ENCODE measurements at places on chromosomes 1 and 21.
A peak's percentile ranks its signal among the peaks of the same experiment; 100 is the strongest.

DNA sequence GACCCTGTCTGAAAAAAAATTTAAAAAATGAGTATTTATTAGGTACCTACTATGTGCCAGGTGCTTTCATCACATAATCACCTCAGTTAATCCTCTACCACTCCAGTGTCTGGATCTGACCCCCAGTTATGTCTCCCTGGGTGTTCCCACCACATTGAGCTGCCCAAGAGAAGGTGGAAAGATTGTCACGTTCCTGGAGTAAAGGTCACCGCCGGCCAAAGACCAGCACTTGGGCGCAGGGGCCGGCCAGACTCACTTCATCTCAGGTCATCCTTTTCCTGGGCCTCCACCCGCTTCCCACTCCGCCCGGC is 714 bp downstream of the PYCR2 start:
- no peak for DNase-seq

DNA sequence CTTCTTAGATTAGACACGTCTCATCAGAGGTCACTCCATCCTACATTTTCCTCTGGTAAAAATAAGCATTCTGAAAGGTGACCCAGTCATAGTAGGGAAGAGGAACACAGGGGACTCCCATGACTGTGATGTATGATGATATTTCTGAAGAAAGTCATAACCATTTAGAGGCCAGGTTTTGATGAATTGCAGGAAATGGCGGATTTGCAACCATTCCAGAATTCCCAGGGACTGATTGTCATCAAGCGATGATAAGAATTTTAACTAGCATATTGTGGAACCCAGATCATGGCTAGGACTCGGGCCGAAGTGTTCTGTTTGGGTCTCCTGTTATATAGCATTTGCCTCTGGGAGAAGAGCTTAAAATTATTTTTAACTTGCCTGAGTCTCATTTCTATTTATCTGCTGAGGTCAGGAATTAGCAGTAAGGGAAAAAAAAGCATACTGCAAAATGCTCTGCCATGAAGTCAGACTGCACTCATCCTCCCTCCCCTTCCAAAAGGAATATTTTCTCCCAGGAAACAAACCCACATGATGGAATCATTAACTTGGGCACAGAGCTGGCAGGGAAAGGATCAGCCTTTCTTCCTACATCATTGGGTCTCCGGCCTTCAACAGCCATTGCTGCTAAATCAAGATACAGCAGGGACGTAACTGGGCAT is 286.7 kb downstream of the HLX start:
- no peak for DNase-seq

- DNase-seq, result no peak
Measured at GRCh38 chr1:110676970-110677369, 2.2 kb upstream of the KCNA3 start.

- DNase-seq, result no peak
Measured at GRCh38 chr1:43597721-43598120, 52.2 kb upstream of the KDM4A start.

GRCh38 chr1:163933437-163933836 is 611.7 kb downstream of the NUF2 start:
- DNase-seq, result no peak

- no peak for DNase-seq
Measured at GRCh38 chr1:70140894-70141293, 64.5 kb downstream of the LRRC40 start.

DNA sequence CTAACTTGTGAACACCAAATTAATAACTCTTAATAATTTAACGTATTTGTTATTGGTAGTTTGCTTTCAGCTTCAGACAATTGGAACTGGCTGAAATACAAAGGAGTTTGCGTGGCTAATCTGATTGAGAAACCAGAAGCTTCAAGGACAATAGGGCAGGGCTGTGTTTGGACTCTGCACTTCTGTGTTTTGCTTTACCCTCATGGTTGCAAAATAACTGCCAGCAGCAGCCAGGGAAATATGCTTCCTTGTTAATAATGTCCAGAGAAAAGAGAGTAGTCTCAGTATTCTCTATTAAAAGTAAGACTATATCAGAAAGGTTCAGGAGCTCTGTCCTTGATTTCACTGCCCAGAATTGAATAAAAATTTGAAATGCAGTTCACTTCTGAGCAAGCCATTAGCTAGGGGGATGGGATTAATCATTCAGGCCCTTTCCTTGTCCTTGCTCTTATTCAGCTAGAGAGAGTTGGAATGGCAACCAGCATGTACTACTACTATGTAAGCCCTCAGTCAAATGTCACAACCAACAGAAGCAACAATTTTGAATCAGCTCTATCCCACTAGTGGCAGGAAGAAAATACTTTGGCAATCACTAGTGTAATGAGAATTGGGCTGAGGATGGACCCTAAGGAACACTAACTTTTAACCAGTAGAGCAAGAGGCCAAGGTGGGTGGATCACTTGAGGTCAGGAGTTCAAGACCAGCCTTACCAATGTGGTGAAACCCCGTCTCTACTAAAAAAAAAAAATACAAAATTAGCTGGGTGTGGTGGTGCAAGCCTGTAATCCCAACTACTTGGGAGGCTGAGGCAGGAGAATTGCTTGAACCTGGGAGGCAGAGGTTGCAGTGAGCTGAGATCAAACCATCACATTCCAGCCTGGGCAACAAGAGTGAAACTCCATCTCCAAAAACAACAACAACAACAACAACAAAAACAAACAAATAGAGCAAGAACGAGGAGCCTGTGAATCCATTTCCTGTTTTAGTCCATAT is 76.8 kb downstream of the POU2F1 start:
- no peak for DNase-seq

DNA sequence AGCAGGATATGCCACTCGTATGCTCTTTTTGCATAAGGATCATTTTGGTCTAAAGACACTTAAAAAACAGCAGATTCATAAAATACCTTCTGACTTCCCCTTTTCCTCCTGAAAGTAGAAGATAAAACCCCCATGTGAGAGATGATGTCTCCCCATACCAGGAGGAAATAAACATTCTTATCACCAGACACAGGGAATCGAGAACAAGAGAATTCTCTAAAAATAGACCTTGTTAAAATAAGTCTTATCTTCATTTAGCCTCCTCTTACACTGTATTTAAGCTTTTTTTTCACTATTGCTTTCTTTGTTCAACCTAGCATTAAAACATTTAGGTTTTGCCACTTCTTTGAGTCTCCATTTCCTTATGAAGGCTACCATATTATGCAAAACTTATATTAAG is 709.3 kb downstream of the KCNT2 start:
- DNase-seq, result no peak

DNA sequence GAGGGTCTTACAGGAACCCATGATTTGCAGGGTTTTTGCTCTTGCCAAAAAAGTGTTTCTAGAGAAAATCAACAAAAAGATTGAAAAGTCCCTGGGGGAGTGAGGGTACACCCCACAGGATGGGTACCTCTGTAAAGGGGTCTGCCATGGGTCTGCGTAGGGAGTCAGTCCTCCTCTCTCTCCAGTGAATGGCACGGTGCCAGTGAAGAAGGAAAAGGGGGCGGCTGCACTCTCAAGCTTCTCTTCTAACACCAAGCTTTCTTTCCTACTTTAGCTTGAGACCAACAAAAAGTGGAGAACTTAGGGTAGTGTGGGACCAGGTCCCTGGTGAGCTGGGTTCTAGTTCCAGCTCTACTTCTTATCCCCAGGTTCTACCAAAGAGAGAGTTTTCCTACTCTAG is 87.4 kb downstream of the GLUL start:
- no peak for DNase-seq

- DNase-seq, result no peak
Measured at GRCh38 chr1:160451859-160452232, 51.5 kb downstream of the VANGL2 start.

DNA sequence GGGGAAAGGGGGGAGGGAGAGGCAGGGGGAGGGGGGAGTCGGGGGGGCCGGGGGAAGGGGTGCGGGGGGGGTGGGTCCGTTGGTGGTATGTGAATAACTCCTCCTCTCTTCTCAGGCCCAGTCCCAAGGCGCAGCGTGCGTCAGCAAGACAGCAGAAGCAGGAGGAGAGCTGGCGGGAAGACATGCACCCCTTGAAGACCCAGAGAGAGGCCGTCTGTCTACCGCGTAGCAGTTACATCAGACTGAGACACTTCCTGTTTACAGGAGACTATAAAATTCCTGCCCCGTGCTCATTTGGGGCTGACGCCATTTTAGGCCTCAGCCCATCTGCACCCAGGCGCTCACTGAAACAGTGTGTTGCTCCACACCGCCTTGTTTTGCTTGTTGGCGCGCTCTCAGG is 55.3 kb downstream of the SETD4 start:
- no peak for DNase-seq

DNA sequence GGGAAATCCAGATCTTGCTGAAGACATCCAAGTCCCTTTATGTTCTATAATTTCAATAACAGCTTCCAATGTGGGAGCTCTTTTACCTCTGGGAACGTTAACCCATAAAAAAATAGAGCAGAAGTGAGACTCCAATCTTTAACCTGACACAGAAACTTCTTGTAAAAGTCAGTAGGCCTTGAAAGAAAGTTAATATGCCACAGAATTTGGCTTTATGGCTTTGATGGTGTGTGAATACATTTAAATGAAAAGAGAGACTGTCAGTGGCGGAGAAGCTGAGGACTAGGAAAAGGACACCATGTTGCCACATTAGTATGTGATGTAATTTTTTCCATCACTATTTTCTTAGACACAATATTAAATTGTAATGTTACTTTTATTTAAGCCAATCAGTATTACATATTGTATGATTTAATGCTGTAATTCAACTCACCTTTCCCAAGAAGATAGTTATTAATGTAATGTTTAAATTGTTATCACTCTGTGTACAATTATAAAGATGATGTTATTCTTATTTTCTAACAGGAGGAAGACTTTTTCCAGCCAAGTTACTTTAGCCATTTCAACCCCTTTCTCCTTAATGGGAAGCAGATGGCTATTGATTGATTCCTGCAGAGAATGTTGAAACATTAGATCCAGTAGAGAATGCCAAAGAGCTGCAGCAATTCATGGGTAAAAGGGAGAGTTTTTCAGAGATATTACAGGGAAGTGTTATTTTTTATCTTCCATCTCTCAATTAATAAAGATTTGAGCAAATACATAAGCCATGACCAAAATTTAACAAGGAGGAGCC is 17.5 kb upstream of the CLDN8 start:
- DNase-seq, result no peak

GRCh38 chr1:43935711-43936427 is 2.3 kb downstream of the ARTN start:
- DNase-seq, result no peak

DNA sequence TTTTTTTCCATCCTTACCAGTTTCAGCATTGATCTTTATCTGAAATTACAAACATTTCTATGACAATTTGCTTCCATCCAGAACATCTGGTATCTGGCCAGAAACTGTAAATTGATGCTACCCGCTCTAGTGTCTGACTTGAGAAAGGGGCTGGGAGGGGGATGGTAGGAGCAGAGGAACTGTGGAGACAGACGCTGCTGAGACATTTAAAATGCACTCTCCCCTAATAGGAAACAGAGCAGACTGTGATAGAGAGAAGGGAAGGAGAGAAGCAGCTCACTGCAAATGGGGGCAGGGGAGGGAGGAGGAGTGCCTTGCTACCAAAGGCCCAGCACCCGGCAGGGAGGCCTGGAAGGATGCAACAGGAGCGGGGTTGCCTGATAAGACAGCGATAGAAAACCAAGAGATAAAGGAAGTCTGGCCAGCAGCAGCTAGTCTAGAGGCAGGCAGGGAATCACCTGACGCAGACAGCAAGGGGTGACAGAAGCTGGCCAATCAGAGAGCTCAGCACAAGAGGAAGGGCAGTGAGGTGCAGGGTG is 195.5 kb upstream of the NFIA start:
- DNase-seq, result no peak

DNA sequence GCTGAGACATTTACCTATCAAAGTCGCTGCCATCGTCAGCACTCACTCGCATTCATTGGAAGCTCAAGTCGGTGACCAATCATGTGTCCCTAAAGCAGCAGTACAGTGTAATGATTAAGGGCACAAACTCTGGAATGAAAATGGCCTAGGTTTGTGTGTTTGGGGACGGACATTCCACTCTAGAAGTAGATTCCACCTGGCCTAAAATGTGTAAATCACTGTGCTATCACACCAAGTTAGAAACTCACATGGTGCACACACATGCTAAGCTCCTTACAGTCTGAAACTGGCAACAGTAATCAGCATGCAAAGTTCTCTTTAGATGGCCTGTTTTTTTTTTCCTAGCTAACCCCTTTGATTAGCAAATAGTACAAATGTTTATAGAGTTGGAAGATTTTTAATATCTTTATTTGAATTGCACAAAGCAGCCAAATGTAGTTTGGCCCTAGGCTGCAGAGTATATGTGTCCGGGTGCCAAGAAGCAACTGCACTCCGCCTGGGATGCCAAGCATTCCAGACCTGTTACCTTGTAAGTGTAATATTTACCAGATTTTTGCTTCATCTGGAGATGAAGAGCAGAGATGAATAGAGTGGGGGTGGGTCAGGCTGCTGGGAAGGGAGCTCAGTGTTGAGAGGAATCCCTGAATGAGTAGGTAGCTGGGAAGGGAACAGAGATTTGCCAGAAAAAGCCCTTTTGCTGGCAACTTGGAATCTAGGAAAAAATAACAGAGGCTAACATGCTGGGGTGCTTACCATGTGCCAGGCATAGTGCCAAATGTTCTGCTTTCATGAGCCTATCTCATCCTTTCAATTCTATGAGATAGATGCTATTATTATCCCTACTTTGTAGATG is 35.2 kb downstream of the TGFB2 start:
- DNase-seq, result no peak

GRCh38 chr1:20551945-20552727 is at the start of gene FAM43B:
Gene FAM43B, plus strand, starts transcription at chr1:20552573. Its CDS starts 401 bp downstream, at chr1:20552974.
- no peak for DNase-seq

GRCh38 chr1:106072909-106073600 is 983.4 kb upstream of the PRMT6 start:
- no peak for DNase-seq

DNA sequence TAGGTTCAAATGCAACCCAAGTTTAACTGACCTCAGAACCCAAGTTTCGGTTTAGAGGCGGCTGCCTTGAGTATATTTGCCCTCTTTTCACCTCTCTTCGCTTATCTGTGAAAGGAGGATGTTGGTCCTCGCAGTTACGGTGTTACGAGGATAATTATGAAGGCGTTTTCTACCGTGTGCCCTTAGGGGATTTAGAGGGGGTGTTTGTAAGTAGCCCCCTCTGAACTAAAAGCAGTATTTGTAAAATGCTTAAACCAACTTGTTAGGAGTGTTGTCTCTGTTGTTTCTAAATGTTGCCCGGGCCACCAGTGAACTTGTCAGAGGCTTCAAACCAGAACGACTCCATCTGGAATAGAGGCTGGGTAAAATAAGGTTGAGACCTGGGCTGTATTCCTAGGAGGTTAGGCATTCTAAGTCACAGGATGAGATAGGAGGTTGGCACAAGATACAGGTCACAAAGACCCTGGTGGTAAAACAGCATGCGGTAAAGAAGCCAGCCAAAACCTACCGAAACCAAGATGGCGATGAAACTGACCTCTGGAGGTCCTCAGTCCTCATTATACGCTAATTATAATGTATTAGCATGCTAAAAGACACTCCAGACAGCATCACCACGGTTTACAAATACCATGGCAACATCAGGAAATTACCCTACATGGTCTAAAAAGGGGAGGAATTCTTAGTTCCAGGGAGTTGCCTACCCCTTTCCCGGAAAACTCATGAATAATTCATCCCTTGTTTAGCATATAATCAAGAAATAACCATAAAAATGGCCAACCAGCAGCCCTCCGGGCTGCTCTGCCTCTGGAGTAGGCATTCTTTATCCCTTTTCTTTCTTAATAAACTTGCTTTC is 1.0 kb upstream of the PSRC1 start:
- DNase-seq, result no peak

GRCh38 chr1:201178718-201179117 is 11.9 kb upstream of the IGFN1 start:
- no peak for DNase-seq

- DNase-seq, result peak; percentile 27
Measured at GRCh38 chr1:228765168-228765946, 30.1 kb downstream of the RHOU start.
